ENCODE measurements at places on chromosomes 6 and 20.

GRCh38 chr6:82612475-82613039 is 248.9 kb downstream of the TPBG start:
- DNase-seq, result no peak

DNA sequence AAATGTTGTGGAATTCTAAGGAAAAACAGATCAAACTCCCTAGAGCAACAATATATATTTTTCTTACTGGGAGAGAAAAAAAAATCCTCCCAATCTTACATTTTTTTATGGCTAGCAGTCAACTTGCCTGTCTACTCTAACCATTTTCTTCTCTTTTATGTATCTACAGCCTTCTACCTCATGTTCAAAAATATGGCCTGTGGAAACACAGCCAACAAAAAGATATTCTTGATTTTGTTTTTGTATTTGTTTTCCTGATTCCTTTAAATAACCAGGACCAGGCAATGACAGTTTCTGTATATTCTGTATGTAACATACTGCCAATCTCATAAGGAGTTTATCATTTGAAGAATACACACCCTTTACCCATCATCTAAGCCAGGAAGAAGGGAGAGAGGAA is 13.0 kb upstream of the SLC16A10 start:
- DNase-seq, result no peak

DNA sequence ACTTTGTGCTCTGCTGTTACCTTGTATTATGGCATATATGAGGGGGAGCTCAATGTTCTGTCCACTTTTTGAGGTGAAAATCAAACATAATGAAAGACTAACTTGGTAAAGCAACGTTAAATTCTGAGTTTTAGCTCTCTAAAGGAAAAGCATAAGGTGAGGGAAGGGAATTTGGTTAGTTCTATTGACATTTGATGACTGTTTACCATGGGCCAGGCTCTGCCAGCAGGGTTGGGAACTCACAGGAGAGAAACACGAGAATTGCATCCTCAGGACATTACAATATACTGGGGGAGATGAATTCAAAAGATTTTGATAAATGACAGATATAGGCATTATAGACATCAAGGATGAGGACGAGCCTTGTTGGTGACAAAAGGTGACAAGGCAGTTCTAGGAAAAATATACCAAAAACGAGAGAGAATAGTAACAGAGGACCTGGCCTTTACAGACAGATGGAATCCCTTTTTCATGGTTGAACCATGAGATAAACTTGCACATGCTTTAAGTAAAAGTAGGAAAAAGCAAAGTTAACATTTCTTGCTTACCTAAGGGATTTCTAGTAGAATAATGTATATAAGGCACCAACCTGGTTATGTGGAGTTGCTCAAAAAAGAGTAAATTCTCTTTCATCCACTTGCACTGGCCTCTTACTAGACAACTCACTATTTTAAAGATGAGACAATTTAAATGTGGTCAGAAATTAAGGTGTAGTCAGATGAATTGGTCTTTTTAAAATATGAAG is 191.4 kb downstream of the NKAIN2 start:
- no peak for DNase-seq

DNA sequence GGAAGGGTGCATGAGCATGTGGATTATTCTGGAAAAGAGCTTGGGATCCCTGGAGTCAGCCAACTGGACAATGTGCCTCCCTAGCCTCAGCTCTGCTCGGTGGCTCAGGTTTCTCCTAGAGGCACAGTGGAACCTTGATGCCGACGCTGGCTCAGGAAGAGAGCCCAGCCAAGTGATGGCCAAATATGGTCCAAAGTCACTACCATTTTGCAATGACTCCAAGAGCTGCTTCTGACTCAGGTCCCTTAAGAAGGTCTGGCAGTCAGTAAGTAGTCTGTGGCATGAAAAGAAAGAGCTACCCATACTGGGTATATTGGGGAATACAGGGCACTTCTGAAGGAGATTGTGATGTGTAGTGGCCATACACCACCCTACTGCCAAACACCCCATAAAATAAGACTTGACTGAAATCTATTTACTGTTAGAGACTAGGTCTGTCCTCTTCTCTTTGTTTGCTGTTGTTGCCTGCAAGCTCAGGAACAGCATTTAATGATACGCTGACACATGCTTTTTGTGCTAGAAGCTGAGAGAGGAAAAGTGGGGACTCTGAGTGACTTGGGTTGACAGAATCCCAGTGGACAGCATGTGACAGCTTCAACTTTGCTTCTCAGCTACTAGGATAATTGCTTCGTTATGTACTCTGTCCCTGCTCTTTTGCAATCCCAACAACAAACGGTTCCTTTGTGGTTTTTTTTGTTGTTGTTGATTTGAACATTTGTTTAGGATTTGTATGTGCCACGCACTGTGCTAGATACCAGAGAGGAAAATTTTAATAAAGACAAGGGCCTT is 30.3 kb upstream of the OGFRL1 start:
- DNase-seq, result no peak

GRCh38 chr6:158781692-158782373 is 37.3 kb downstream of the EZR start:
- DNase-seq, result no peak

- no peak for DNase-seq
These were observed 150.3 kb downstream of the MBOAT1 start for GRCh38 chr6:20061952-20062351.

GRCh38 chr6:154885214-154885613 is 109.9 kb upstream of the TIAM2 start:
- no peak for DNase-seq

GRCh38 chr6:106022801-106023200 is 63.3 kb upstream of the PRDM1 start:
- DNase-seq, result no peak

GRCh38 chr6:37819802-37820717 is 533 bp downstream of the ZFAND3 start:
- peak; percentile 22 for DNase-seq

DNA sequence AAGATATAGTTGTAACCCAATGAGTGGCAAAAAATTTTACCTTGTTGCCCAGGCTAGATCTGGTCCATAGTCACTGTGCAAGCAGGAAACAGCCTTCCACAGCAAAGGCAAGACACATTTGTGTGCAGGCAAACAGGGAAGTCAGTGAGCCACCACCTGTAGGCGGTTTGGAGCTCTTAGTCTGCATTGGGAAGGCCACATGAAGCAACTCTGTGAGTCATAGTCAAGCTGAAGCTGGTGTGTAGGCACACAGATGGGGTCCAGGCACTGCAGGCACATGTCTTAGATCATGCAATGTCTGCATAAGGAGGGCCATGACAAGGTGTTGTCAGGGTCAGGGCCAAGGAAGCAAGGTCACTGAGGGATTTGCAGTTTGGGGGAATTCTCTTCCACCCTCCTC is 543.2 kb upstream of the EPHA7 start:
- no peak for DNase-seq

- no peak for DNase-seq
These were observed 179.1 kb downstream of the TFAP2C start for GRCh38 chr20:56808117-56808725.

DNA sequence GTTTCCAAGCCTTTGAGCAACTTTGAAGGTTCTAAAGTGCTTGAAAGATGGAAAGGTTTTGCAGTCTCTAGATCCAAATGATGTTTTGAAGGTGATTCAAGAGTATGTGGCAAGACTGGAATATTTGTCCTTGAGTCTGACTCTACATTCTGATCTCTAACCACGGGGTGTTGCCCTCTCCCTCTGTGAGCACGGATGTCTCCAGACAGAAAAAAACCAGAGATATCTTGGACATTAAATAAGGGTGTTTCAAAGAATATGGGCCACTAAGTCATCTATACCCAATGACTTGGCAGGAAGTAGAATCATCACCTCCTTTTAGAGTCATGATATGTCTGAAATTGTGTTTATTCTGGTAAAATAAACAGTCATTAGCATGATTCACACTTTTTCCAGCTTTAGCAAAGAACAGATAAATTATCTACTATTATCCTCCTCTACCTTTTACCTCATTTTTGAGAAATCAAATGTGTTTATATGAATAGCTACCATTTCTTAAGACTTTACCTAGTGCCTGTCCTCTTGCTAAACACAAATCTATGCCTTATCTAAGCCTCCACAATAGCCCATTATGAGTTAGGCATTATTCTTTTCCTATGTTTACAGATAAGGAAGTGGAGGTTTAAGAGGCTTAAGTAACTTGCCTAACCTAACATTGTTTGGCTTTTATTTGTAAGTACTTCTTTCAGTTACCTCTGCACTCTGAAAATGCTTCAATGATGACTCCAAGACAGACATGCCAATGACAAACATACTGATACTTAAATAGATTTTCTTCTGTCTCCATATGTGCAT is 384.4 kb downstream of the BMP2 start:
- no peak for DNase-seq

GRCh38 chr20:3757268-3757667 is 10.3 kb downstream of the ADISSP start:
- no peak for DNase-seq

- DNase-seq, result no peak
These were observed 298.2 kb downstream of the PHACTR1 start for GRCh38 chr6:13014504-13015378.

DNA sequence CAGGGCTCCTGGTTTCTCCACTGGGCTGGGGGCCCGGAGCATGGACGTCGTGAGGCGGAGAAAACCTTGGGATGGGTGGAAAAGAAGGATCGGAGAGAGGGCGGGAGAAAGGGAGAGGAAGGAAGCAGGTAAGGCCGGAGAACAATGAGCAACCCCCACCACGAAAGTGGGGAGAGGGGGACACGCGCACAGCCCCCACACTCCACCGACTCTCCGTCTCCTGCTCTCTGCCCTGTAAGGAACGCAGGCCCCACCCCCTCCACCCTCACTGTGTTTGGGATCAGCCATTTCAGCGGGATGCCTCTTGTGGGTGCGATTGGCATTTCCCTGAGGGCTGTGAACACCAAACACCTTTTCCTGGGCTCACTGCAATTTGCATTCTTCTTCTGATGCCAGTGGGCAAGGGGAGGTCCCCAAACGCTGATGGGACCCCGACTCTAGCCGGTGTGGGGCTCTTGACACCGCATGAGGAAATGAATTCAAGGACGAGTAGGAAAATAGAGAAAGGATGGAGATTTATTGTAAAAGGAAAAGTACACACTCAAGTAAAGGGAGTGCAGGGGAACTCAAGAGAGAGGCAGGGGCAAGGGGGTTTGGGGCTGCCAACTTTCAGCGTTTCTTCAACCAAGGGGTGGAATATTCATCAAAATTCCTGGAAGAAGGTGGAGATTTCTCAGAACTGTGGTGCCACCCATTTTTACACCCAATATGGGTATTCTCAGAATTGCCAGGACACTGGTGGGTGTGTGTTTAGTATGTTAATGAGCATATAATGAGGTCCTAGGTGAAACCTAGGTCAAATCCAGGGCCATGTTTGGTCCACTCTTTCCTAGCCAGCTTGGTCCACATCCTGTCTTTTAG is 13.1 kb upstream of the RAET1L start:
- no peak for DNase-seq

DNA sequence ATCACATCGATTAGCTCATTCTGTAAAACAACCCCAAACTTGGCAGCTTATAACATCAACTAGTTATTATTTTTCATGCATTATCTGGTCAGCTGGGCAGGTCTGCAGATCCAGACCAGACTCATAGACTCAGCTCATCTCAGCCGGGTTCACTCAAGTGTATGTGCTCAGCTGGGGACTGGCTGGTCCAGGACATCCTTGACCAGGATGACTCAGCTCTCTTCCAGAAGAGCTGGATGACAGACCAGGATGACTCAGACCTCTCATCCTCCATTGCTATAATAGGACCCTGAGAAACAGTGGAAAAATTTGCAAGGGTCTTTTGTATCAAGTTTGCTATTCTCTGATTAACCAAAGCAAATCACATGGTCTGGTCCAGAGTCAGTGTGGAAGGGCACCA is 312.5 kb upstream of the PLCB4 start:
- DNase-seq, result no peak

- no peak for DNase-seq
These were observed 16.4 kb downstream of the TRMT6 start for GRCh38 chr20:5933802-5934436.

DNA sequence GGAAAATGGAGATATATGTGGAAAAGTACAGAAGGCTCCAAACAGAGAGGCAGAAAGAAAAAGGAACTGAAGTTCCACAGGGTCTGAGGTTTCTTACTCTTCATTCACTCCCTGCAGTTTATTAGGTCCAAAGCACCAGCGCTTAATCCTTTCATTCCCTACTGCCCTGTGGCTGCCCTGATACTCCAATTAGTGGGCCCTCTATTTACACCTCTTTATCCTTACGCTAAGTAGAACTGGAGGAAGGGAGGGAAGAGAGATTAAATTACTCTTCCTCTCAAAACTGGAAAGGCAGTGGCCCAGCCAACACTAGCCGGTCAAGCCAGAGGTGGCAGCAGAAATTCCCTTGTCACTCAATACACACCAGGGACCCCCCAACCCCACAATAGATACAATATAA is 20.4 kb downstream of the TRERF1 start:
- no peak for DNase-seq

GRCh38 chr20:62325172-62325905 is 22.5 kb downstream of the ADRM1 start:
- no peak for DNase-seq

Data from stimulated activated CD4-positive, alpha-beta T cell treated with anti-CD3 and anti-CD28 coated beads, Interleukin-12 subunit alpha, Interleukin-12 subunit beta, amount 100 ng/mL, for 48 hours (primary cell).